AG04449 (cell line): ENCODE measurements at places on chromosomes 7 and 10.

DNA sequence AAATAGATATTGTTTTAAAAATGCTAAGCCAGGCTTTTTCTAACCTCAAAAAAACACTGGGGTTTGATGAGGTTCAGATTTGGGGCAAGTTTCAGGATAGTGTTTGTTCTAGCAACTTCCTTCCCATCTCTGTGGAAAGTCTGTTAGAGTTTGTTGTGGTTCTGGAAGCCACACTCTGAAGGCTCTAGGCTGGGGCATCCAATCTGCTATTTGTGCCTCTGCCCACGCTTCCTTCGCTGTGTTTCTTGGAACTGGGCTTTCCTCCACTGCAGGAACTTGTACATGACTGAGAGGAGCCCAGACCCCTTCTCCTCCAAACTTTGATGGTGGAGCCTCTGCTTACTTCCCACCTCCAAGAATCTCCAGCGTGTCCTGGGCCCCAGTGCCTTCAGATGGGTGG lies 108.5 kb upstream of the SLC25A13 start:
- no peak for DNase-seq

GRCh38 chr7:121126801-121127534 lies 138.5 kb downstream of the CPED1 start:
- DNase-seq, result no peak

GRCh38 chr10:3126741-3127346 lies 45.7 kb downstream of the PITRM1 start:
- DNase-seq, result no peak

GRCh38 chr7:37234928-37235327 lies 213.7 kb downstream of the ELMO1 start:
- no peak for DNase-seq

DNA sequence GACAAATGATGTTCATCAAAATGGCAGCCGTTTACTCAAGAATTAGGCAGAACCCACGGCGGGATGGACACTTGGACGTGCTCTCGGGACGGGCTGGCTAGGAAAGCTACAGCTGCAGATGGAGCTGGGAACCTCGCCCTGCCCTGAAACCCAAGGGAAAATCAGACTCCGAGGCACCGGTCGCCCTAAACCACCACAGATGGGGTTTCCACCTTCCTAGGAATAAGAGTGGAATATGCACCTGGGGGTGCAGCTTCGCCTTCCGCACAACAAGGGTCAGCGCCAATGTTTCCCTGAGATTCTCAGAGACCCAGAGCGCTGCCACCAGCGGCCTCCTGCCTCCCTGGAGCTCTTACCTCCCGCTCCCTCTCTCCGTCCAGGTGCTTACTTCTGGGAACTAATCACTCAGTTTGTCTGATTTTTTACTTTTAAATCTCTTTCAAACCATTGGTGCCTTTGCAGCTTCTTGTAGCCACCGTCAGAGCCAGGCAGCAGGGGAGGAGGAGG lies 122.7 kb downstream of the DYNC2I1 start:
- no peak for DNase-seq

GRCh38 chr7:114414156-114415063 lies at the start of gene FOXP2:
TSS of gene FOXP2 (plus strand) at chr7:114414815. CDS start at chr7:114426512, 11,697 bp downstream.
- no peak for DNase-seq

- no peak for DNase-seq
Observed at GRCh38 chr10:2891770-2892124, 175.6 kb upstream of the PFKP start.

- no peak for DNase-seq
Observed at GRCh38 chr10:122435212-122435827, 19.1 kb upstream of the ARMS2 start.

DNA sequence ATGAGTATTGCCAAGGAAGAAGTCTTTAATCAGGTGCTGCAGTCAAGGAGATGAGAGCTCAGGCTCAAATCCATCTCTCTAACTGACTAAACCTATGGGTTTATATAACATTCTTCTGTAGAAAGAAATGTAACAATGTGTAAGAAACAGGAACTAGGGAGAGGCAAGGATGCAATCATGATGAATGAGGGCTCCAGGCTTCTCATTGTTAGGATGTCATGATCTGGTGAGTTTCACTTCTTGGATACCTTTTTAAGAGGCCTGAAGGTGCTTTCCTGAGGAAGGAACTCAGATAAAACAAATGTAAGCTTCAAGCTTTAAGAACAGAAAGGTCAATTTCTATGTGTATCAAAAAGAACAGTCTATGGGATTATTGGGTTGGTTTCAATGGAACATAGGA lies 30.8 kb upstream of the SCIN start:
- no peak for DNase-seq

DNA sequence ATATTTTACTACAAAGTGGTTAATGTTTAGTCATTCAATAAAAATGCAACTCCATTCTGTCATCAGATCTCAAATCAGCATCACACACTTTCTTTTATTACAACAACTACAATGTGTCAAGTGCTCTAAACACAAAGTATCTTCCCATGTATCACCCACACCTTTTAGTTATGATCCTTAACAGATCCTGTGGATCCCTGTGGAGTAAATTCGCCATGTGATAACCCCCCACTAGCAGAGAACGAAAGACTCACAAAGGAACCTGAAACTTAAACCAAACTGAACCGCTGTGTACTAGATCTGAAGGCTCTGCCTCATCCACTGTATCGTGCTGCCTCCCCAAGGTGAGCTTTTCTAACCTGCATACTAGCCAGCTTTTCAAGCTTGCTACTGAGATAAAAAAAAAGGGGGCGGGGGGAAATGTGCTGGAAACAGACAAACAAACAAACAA lies 1.7 kb downstream of the DPY19L1 start:
- DNase-seq, result no peak

DNA sequence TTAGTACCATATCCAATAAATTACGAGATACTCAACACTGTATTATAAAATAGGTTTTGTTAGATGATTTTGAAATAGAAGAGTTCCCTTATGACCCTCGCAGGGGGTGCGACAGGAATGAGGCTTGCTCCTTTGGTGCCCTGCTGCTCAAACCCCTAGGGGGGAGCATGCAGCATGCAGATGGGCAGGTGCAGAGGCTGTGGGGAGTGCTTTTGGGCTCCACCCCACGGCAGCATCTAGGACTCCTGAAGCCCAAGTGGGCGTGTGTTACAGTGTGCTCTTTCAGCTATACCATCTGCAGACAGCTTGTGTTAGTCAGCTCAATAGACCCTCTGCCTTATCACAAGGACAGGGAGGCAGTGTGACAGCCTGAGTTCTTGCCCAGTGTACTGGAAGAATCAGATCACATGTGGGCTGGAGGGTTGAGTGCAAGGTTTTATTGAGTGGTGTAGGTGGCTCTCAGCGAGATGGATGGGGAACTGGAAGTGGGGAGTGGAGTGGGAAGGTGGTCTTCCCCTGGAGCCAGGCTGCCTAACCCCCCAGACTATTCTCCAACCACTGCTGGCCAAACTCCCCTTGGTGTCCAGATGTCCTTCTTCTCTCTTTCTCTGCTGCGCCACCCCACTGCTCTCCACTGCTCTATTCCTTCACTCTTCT lies 3.1 kb upstream of the MRC1 start:
- DNase-seq, result no peak

GRCh38 chr10:15351099-15351820 lies 19.8 kb downstream of the FAM171A1 start:
- no peak for DNase-seq

GRCh38 chr10:58653139-58653538 lies 140.5 kb downstream of the BICC1 start:
- no peak for DNase-seq

GRCh38 chr10:118753331-118754228 lies 1.2 kb downstream of the CACUL1 start:
- no peak for DNase-seq

GRCh38 chr7:151396328-151396970 lies 13.4 kb downstream of the WDR86 start:
- no peak for DNase-seq

- no peak for DNase-seq
Observed at GRCh38 chr7:158108646-158109293, 478.9 kb downstream of the PTPRN2 start.

- DNase-seq, result no peak
Observed at GRCh38 chr10:114030140-114030539, 13.5 kb upstream of the ADRB1 start.

DNA sequence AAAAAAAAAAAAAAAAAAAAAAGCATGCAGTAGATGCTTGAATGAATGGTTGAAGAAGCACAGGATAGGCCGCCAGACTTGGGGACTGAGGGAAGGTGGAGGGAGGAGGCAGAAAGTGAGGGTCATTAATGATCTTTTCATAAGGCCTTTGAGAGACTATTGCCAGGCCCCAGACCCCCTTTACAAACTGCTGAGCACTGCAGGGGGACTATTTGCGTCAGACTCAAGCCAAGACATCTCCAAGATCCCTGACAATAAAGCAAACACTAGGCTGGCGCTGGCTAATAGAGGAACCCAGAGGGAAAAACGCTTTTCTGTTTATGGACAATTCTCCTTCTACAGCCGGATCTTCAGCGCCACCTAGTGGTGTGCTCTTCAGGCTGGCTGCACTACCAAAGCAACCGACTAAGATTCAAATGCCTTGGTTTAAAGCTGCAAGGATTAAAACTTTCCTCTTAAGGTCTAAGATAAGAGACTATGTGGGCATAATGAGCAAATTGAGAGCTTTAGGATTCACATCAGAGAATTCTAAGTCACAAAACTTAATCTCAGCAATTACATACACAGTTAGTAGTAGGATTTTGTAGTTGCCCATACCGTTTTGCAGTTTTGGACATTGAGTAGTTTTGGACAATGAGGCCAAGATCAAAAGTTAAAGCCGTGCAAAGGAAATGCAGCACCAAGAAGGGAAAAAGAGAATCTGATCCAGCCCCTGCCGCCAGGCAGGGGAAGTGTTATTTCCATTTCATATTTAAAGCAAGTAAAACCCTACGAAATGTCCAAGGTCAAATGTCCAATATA lies 17.9 kb upstream of the AGK start:
- peak; percentile 24 for DNase-seq

- no peak for DNase-seq
Observed at GRCh38 chr10:44008270-44008916, 359.7 kb upstream of the ZNF32 start.

DNA sequence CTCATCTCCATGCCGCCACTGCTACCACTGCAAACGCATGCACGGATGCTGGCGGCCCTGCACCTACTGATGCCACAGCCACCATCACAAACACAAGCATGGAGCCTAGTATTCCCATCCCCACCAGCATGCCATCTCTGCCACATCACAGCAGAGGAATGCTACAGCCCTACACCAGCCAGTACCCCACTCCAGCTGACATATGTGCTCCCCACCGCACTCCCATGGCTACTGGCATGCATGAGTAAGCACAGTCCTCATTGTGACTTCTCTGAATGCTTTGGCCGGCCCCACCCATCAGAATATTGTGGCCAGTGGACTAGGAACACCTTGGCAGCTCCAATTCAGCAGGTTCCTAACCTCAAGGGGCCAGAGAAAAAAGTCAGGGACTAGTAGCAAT lies 705.5 kb downstream of the POM121L12 start:
- no peak for DNase-seq

DNA sequence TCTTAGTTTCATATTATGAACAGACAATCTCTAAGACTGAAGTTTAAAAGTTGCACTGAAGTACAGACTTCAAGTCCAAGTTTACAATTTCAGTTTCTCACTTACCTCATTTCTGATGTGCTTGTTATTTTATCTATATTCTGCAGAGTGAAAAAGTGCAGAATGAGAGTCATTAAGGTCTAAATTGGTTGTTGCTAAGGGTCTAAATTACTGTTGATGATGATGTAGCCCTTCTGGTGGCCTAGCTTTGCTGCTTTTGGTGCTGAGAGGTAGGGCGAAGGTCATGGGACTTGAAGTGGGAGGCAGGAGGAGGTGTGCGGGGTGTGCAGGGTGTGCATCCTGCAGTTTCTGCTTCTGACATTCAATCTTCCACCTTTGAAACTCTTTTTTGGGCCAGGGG lies 38.8 kb upstream of the NRP1 start:
- DNase-seq, result no peak

GRCh38 chr7:142878315-142878714 lies 7.2 kb downstream of the TRPV6 start:
- no peak for DNase-seq

DNA sequence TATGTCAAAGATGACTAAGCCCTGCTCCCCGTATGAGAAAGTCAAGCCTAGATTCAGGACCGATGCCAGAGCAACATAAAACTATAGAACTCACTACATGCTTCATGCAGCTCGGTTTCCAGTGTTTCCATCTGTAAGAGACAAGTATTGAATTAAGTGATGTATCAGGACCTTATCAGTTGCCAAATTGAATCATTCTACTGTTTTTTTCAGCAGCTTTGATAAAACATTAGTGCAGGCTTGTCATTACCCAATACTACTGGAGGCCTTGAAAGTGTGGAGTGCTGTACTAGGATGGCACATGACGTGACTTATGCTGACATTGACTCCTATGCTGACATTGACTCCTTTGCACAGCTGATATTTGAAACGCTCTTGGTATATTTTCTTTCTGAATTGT lies 10.8 kb upstream of the NRP1 start:
- no peak for DNase-seq

DNA sequence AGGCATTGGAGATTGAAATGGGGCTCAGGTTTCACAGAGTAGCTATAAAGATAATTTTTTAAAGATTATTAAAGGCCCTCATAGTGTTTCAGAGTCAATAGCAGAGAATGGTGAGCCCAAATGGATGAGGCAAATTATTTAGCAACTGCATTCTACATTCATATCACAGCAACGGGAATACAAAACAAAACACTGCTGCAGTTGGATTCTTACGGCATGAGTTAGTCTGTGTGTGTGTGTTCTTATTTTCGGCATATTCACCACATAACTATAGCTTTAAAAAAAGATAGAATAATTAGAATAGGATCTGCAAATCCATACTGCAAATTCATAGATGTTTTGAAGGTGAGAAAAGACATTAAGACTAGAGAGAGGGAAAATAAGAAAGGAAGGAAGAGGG lies 66.0 kb downstream of the SUGCT start:
- peak; percentile 76 for DNase-seq

DNA sequence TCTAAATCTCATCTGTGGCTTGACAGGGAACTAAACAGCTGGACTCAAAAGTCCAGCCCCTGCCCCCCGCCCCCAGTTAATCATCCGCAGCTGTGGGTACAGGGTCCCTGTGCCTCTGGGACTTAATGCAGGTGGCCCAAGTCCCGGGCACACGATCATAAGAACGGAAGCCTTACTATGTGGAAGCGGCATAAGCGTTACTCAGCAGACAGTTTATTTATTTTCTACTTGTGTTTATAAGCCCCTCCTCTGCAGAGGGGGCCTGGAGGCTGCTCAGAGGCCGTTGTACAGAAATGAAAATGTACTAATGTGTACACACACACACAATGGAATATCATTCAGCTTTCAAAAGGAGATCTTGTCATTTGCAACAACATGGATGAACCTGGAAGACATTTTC lies 158.0 kb upstream of the TNS3 start:
- no peak for DNase-seq
